ENCODE measurements at places on chromosomes 16 and 17.

GRCh38 chr16:71885261-71885650 is 1.3 kb upstream of the ZNF821 start:
- DNase-seq = no peak

DNA sequence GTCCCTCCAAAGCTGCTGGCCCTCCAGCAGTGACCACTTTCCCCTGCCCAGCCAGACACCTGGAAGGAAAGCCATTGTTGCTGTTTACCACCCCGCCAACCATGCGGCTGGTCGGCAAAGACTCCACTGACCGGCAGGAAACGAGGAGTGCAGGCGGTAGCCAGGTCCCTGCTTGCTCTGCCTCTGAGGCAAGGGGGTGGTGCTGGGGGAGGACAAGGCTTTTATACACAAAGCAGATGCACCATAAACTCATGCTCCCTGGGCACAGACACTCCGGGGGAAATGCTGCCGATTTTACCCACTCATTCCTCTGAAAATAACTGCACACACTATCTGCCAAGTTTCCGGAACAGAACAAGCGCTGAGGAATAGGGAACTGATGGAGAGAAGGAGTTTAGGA is 62.8 kb upstream of the GRIN2A start:
- DNase-seq = no peak

- peak; percentile 22 for DNase-seq
Observed at GRCh38 chr17:68794636-68795434, 160.4 kb downstream of the ABCA8 start.

- DNase-seq = no peak
Observed at GRCh38 chr17:6460531-6461161, 16.4 kb downstream of the PIMREG start.

DNA sequence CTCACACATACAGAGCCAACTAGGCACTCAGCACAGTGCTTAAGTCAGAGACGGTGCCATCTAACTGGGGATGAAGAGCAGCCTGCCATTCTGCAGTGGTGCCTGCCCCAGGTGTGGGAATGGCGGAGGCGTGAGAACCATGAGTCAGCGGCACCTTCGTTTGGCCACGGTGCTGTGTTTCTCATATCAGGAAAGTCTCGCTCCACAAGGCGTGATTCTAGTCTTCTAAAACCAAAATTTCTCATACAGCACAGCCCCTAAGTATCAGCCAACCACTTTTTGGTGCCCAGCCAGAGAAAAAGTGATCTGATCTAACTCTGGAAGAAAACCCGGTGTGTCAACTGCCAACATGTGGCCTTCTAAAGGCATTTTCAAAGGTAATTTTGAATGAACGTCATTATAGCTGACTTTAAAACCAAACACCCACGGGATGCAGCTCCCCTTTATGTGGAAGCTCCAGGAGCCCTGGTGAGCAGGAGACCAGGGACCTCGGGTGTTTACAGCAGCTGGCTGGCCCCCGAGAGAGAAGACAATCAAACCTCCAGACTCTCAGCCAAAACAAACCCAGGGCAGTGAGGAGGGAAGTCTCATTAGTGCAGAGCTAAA is 54.6 kb downstream of the ABCC12 start:
- no peak for DNase-seq
